ENCODE measurements at places on chromosomes 5 and 9.

DNA sequence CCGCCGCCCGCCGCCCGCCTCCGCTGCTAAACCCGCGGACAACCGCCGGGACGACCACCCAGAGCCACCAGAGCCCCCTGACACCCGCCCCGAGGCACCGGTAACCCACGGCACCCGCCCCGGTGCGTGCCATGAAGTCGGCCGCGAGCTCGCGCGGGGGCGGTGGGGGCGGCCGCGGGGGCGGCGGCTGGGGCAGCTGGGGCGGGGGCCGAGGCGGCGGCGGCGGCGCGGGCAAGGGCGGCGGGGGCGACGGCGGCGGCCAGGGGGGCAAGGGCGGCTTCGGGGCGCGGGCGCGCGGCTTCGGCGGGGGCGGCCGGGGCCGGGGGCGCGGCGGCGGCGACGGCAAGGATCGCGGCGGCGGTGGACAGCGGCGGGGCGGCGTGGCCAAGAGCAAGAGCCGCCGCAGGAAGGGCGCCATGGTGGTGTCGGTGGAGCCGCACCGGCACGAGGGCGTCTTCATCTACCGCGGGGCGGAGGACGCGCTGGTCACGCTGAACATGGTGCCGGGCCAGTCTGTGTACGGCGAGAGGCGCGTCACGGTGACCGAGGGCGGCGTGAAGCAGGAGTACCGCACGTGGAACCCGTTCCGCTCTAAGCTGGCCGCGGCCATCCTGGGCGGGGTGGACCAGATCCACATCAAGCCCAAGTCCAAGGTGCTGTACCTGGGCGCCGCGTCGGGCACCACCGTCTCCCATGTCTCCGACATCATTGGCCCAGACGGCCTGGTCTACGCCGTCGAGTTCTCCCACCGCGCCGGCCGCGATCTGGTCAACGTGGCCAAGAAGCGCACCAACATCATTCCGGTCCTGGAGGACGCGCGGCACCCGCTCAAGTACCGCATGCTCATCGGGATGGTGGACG is 499 bp downstream of the FBLL1 start:
- peak; percentile 25 for DNase-seq

DNA sequence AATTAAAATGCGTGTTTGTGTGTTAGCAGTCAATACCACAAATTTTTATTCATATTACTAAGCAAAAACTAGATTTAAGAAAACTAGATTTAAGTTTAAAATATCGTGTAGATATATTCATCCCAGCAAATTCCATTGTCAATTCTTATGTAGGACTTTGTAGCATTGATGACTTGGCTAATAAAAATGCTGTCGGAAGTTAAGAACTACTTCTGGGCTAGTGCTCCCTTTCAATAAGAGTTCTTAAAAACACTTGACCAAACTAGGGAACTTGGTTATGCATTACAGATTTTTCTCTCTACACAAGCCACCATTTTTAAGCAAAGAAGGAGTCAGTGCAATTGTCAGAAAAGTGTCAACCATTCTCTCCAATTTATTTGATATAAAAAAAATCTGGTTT is 68.7 kb upstream of the RAD23B start:
- DNase-seq: no peak

GRCh38 chr5:37323607-37324006 is 47.3 kb downstream of the NUP155 start:
- no peak for DNase-seq

DNA sequence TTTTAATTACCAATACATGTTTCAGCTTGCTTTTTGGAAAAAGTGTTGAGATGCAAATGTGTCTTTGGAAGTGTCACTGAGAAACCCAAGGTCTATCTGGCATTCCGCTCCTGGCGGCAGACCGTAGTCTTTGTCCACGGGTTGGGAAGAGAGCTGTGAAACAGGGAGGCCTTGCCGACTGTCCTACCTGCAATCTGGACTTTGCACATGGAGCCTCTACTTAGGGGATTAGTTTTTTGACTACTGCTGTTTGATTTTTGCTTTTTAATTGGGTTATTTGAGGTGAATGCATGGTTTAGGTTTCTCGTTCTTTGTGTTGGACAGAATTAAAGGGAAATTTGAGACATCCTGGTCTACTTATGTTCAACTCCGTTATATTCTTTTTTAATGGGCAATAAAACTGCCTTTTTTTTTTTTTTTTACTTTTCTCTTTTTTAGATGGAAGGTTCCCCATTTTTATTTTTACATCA is 25.7 kb downstream of the TRIO start:
- no peak for DNase-seq

DNA sequence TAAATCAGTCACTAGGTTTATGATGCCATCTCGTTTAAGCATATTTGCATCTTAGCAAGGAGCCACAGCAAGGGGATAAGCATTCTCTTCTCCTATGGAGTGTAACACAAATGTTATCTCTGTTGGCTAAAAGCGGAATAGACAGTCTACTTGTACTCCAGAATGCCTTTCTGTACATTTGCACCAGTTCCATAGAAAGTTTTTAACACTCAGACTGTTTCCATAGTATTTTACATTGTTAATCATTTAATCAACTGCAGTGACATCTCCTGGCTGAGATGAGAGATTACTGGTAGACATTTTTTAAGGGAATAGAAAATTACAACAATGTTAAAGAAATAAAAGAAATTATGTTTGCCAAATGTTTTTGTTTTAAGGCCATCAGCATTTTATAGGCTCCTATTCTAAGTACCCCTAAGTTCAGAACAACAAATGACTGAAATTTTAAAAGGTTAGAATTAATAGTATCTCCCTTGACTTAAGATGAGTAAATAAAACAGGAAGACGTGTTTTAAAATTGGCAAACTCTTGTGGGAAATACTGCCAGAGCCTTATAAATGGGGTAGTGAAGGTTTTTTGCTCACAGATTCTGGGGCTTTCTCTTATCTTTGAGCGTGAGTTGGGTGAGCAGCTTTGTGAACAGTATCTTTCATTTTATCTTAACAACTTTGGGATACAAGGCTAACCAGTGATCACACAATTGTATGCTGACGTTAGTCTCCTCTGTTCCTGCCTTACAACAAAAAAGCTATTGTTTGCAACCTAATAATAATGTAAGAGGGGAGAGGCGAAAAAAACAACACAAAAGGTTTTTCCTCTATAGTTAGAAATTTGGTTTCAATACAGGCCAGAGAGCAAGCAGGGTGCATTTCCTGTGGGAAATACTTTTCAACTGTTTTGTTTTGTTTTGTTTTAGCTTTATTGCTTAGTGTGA is 294.3 kb downstream of the FBXL7 start:
- DNase-seq: peak; percentile 55

All from fibroblast of lung (primary cell).